ENCODE measurements at places on chromosomes 6 and 20.

DNA sequence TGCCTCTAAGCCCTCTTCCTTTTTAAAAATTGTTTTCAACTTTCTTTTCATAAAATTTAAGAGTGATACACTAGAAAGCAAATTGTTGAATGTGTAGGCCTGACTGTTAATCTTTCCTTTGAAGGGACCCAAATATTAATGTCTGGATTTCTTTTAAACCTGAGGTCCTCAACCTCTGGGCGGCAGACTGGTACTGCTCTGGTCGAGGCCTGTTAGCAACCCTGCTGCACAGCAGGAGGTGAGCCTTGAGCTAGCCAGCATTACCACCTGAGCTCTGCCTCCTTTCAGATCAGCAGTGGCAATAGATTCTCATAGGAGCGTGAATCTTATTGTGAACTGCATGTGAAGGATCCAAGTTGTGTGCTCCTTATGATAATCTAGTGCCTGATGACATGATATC is 191.2 kb downstream of the MANEA start:
- DNase-seq = no peak

- no peak for DNase-seq
Measured at GRCh38 chr6:15505463-15505918, 157.3 kb downstream of the DTNBP1 start.

- DNase-seq = no peak
Measured at GRCh38 chr6:19979059-19979458, 141.9 kb downstream of the ID4 start.

GRCh38 chr6:110517601-110518281 is 41.3 kb upstream of the SLC22A16 start:
- DNase-seq = no peak

- DNase-seq = no peak
Measured at GRCh38 chr6:30732237-30732943, 10.1 kb downstream of the FLOT1 start.

DNA sequence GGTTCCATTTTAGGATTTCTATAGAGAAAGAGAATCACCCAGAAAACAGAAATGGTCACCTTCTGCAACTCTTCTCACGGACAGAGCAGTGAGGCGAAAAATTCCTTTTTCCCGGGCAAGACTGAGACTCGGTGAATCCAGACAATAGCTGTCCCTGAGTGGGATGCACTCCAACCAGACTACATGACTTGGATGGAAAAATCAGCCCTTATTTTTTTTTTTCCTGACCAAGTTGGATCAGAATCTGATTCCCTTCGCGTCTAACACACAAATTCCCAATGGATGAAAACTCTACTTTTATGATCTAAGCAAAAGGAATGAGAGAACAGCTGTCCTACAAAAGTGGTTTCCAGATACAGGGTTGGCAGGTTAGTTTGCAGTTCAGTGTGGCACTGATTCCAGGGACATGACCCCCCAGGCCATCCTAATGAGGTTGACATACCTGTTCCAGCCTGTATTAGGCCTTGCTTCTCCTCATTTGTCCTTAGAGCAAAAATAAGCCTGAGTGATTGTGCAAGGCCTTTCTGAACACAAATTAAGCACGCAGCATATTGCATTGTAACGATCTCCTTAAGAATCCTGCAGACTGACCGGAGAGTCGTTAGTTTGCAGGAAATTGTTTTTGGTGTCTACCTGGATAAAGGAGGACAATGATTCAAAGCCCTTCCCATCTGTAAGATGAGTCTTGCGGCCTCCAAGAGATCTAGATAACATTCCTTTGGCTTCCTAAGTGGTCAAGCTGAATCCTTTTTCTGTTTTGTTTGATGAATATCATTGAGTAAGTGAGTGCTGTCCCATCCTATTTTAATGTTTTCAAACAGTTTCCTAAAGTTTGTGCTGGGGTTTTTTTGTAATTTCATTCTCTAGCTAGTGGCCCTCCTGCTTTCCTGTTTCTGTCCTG is 1.5 kb upstream of the NEDD9 start:
- no peak for DNase-seq

DNA sequence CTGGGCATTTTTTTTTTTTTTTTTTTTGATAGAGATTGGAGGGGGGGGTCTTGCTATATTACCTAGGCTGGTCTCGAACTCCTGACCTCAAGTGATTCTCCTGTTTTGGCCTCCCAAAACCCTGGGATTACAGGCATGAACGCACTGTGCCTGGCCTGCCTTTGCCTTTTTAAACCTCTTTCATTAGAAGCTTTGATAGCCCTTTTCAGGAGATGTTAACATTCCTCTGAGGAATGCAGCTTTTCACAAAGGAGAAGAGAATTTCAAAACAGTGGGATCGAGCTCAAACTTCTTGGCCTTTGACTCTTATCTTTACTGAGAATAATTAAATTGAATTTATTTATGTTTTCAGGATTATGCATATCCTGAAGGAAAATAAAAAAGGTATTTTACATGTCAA is 31.3 kb downstream of the SLC26A8 start:
- DNase-seq = no peak
